Lung (tissue), 17 donors: ENCODE measurements at places on chromosomes 6 and 20. TPM values are rescaled to one million over a fixed set of nuclear protein-coding genes. Genes with fewer than 3 reads are reported as not detected.

DNA sequence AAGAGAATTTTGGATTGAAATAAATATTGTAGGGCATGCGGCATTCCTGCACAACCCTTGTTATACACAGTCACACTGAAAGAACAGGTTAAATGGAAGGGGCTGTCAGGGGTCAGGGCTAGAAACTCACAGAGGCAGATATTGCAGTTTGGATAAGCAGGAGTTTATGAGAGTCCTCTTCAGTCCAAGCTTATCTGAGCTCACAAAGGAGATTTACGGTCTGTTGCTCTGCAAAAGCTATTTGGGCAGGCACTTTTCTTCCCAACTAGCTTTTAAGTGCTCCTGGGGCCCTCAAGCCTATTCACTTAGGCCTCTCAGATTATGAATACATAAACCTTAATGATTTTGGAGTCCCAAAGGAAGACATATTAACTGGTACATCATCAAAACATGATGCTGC is 156.2 kb downstream of the SOX4 start:
- H3K27me3 ChIP-seq = no peaks in the 10 kb centered on the region
- H3K27ac ChIP-seq = no peak overlapping the region
- DNase-seq = no peak

DNA sequence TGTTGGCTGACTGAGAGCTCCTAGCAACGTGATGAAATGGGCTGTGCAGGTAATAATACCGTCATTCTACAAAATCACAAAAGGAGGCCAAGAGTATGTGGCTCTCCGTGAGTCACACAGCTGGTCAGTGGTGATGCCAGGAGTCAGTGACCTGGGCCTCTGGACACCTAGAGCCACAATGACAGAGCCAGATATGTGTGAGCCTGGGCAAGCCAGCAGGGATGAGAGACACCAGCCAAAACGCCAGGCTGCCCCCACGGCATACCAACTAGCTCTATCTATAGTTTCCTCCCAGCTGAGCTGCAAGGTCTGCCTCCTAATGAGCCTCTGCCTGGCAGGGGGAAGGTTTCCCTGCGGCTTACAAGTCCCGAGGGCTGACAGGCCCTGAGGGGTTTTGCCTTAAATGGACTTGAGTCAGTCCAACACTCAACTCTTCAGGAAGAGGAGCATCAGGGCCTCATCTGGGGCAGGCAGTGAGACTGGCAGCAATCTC is 70.0 kb downstream of the CPNE5 start:
- peaks cover 11% of the 10 kb centered on the region for H3K4me1 ChIP-seq
- no peak for DNase-seq
- peak overlapping the region; percentile 25 for H3K27ac ChIP-seq
- H3K4me3 ChIP-seq = no peak overlapping the region
- no peaks in the 10 kb centered on the region for H3K27me3 ChIP-seq
- no peaks in the 10 kb centered on the region for H3K36me3 ChIP-seq

DNA sequence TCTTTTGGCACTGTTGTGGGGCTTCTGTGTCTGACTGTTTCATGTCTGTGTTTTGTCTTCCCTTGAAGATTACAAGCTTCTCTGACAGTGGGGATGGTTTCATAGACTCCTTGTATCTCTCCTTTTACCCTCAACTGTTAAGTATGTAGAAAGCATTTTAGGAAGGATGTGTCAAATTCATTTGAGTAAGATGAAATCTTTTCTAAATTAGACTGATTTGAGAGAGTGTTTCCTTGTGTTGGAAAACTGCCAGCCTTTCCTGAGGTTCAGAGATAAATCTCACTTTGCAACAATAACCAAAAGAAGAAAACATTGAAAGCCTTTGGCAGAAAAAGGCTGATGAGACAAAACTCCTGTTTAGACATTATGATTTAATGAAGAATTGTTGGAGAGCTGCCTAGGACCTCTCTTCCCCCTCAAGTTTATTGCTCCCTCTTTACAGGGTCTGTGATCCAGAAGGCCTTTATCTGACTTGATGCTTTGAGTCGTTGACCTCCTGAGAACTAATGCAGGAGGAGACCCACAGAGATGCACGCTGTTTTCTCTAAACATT is 68.3 kb downstream of the ANKS1A start:
- H3K4me1 ChIP-seq = no peaks in the 10 kb centered on the region
- H3K27me3 ChIP-seq = no peaks in the 10 kb centered on the region
- no peak overlapping the region for H3K27ac ChIP-seq
- DNase-seq = no peak
- H3K36me3 ChIP-seq = no peaks in the 10 kb centered on the region
- no peak overlapping the region for H3K4me3 ChIP-seq

DNA sequence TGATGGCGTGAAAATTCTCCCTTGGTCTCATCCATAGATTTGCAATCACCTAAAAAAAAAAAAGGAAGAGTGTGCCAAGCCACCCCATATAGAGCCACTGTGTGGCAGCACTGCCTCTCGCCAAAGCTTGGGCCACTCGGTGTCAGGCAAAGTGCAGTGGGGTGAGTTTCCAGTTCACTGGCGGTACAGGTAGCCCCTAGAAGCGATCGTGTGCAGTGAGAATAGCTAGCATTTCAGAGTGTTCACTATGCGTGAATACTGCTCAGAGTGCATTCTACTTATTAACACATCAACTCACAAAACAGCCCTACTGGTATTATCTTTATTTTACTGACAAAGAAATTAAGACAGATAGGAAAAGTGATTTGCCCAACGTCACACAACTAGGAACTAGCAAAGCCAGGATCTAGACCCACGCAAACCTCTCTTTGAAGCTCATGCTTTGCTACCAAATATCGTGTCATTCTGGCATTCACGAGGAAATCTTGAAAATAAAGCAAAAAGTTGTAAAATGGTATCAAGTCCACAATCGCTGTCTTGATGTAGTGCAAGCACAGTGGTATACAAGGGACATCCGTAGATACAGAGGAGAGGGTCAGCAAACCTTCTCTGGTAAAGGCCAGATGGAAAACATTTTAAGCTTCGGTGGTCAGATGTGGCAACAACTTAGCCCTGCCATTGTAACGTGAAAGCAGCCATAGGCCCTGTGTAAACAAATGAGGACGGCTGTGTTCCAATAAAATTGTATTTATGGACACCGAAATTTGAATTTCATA is 10.4 kb upstream of the GCNT2 start:
- H3K27ac ChIP-seq = no peak overlapping the region
- DNase-seq = peak; percentile 72

DNA sequence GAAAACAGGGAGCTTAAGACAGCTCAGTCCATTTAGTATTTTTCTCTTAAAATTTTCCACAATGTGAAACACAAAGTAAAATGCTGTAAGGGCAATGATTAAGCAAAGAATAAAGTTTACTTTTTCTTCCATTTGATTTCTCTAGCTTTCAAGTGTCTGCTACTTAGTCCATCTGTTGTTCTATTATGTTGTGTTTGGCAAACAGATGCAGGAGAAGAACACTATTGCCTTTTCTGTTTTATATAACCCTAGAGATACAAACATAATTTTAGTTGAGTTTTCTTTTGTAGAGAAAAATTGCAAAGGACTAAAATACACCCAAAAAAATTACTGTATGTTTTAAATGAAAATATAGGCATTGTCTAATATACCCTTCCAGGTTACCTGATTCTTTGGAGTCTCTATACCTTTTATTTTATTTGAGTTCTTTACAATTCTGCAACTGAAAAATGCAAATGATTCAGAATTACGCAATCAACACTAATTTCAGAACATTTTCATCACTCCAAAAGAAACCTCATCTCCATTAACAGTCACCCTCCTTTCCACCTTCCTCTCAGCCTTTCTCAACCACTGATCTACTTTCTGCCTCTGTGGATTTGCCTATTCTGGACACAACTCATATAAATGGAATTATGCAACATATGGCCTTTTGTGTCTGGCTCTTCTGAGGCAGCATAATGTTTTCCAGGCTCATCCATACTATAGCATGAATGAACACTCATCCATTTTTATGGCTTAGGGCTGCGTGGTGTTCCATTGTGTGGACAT is 96.9 kb downstream of the MKKS start:
- no peaks in the 10 kb centered on the region for H3K27me3 ChIP-seq
- no peak overlapping the region for H3K4me3 ChIP-seq
- H3K4me1 ChIP-seq = no peaks in the 10 kb centered on the region
- DNase-seq = no peak
- no peaks in the 10 kb centered on the region for H3K36me3 ChIP-seq
- H3K27ac ChIP-seq = no peak overlapping the region

- H3K4me1 ChIP-seq = no peaks in the 10 kb centered on the region
- H3K27me3 ChIP-seq = peaks cover 2% of the 10 kb centered on the region
- no peak overlapping the region for H3K4me3 ChIP-seq
- no peak overlapping the region for H3K27ac ChIP-seq
Measured at GRCh38 chr6:27986928-27987725, 30.1 kb downstream of the OR2B6 start.

The LY6G5B gene
- 5.7 TPM for total RNA-seq

The TAPBP gene
- 241 TPM for total RNA-seq
